ENCODE measurements at places on chromosomes 12 and 14. TPM values are rescaled to one million over a fixed set of nuclear protein-coding genes. Genes with fewer than 3 reads are reported as not detected.
A peak's percentile ranks its signal among the peaks of the same experiment; 100 is the strongest.

DNA sequence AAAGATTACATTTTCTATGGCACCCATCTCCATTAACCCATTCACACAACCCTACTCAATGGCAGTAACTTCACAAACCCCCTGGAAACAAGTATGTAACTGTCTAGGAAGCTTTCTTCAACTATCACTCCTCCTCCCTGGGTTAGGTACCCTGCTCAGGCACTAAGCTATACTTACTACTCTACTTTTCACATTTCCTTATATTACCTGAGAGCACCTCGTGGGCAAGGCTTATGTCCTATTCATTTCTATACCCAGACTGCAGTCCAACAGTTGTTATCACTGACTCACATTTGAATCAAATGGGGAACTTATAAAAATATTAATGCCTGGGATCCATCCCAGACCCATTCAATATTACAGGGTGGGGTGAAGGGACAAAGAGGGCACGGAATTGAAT, 4.6 kb downstream of the PAWR start:
- no peaks in the 10 kb centered on the region for H3K27me3 ChIP-seq
- peak overlapping the region; percentile 93 for H3K4me3 ChIP-seq
- peaks cover 10% of the 10 kb centered on the region for H3K36me3 ChIP-seq
- peaks cover 54% of the 10 kb centered on the region for H3K4me1 ChIP-seq

GRCh38 chr12:91561301-91561957, 378.8 kb upstream of the DCN start:
- peaks cover 3% of the 10 kb centered on the region for H3K36me3 ChIP-seq
- H3K4me1 ChIP-seq: peaks cover 7% of the 10 kb centered on the region
- H3K4me3 ChIP-seq: no peak overlapping the region
- DNase-seq: no peak

- H3K27ac ChIP-seq: no peak overlapping the region
- H3K36me3 ChIP-seq: no peaks in the 10 kb centered on the region
- H3K4me1 ChIP-seq: no peaks in the 10 kb centered on the region
- no peak overlapping the region for H3K4me3 ChIP-seq
- H3K27me3 ChIP-seq: peaks cover 8% of the 10 kb centered on the region
Measured at GRCh38 chr14:75543253-75543652, 21.0 kb downstream of the BATF start.

- H3K36me3 ChIP-seq: no peaks in the 10 kb centered on the region
- peaks cover 19% of the 10 kb centered on the region for H3K4me1 ChIP-seq
- H3K27ac ChIP-seq: no peak overlapping the region
- H3K27me3 ChIP-seq: no peaks in the 10 kb centered on the region
Measured at GRCh38 chr12:87150969-87151662, 878.1 kb downstream of the C12orf50 start.

DNA sequence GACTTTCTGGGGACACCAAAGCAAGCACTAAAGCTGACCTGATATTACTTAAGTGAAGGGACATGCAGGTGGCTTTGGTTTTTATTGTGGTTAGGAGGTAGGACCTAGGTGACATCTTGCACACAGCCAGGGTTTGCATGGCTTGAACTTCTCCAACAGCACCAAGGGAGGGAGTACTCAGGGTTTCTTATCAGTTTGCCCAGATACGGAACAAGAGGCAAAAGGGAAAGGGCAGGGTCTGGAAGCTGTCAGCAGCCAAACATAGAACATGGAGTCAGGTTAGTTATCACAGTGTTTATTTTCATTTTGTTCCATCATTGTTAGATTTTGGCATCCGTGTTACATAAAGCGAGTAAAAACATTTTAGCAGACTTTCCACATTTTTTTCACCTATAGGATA, 186.3 kb upstream of the CLEC14A start:
- H3K27ac ChIP-seq: no peak overlapping the region
- H3K4me1 ChIP-seq: no peaks in the 10 kb centered on the region
- H3K27me3 ChIP-seq: no peaks in the 10 kb centered on the region
- DNase-seq: no peak
- no peak overlapping the region for H3K4me3 ChIP-seq

- H3K27ac ChIP-seq: no peak overlapping the region
- DNase-seq: no peak
- no peaks in the 10 kb centered on the region for H3K36me3 ChIP-seq
- H3K4me3 ChIP-seq: no peak overlapping the region
Measured at GRCh38 chr12:96049101-96049500, 13.7 kb upstream of the LTA4H start.

- H3K4me1 ChIP-seq: peaks cover 8% of the 10 kb centered on the region
- no peak for DNase-seq
- H3K4me3 ChIP-seq: no peak overlapping the region
- H3K27ac ChIP-seq: no peak overlapping the region
- peaks cover 2% of the 10 kb centered on the region for H3K27me3 ChIP-seq
Measured at GRCh38 chr14:58946431-58946830, 242.0 kb upstream of the DAAM1 start.

DNA sequence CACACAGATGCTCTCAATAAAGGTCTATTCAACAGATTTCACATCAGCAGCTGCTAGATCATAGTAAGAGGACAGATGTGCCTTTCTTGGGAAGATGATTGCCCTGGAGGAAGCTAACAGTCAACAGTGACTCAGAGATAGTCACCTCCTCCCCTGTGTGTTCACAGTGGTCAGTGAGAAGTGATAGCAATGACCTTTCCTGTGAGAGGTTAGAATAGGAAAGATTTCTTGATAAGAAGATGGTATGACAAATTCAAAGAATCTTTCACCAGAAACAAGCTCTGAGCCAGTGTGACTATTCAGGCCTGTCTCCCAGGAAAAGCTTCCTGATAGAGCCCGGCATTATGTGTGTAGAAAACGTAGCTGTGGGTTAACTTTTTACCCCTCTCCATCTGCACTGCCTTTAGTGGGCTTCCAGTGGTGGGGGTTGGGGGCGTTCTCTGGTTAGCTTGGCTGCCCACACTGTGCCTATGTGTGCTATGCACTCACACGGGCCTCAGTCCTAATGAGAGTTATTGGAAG, 66.4 kb upstream of the ARHGAP5 start:
- no peaks in the 10 kb centered on the region for H3K36me3 ChIP-seq
- no peak overlapping the region for H3K27ac ChIP-seq
- peaks cover 7% of the 10 kb centered on the region for H3K4me1 ChIP-seq
- DNase-seq: no peak
- no peak overlapping the region for H3K4me3 ChIP-seq

GRCh38 chr14:103629503-103630121, 601 bp downstream of the KLC1 start:
- no peaks in the 10 kb centered on the region for H3K36me3 ChIP-seq
- DNase-seq: peak; percentile 85
- H3K4me1 ChIP-seq: peaks cover 46% of the 10 kb centered on the region
- H3K4me3 ChIP-seq: peak overlapping the region; percentile 86
- H3K27me3 ChIP-seq: no peaks in the 10 kb centered on the region

DNA sequence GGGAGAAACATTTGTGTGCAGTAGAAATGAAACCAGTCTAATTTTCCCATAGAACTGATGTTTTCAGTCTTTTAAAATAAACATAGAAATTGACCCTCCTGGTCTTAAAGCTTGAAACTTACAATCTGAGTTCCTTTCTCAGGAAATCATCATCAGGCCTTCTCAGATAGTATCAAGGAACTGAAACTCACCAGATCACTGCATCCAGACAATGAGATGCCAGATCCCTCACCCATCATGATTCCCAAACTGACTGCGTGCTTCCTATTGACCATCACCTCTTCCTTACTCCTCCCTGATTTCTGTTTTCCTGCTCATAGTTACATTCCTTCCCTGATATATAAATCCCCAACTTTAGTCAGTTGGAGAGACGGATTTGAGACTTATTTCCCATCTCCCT, 195.0 kb upstream of the AMIGO2 start:
- H3K27me3 ChIP-seq: no peaks in the 10 kb centered on the region
- no peak for DNase-seq
- no peaks in the 10 kb centered on the region for H3K36me3 ChIP-seq
- no peak overlapping the region for H3K4me3 ChIP-seq

DNA sequence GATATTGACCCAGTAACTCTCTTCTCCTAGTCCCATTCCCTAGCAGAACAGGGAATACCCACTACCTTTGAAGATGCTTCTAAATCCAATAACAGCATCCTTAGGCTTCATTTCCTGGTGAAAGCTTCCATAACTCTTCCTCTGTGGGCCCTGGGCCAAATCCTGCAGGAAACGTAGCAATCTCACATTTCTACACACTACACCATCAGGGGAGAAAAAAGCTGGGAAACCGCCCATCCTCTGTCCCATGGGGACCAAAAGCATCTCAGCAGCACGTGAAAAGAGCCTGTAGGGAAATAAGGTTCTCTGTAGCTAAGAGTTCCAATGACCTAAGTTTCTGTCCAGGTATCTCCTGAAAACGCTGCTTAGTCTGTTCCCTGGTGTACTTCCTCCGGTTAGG, 340.2 kb downstream of the DPF3 start:
- H3K27me3 ChIP-seq: peaks cover 7% of the 10 kb centered on the region
- peaks cover 2% of the 10 kb centered on the region for H3K4me1 ChIP-seq
- H3K36me3 ChIP-seq: no peaks in the 10 kb centered on the region
- no peak overlapping the region for H3K27ac ChIP-seq

GRCh38 chr14:60893911-60894310, 87.0 kb downstream of the TRMT5 start:
- DNase-seq: no peak
- peaks cover 25% of the 10 kb centered on the region for H3K4me1 ChIP-seq
- peaks cover 12% of the 10 kb centered on the region for H3K36me3 ChIP-seq
- no peak overlapping the region for H3K4me3 ChIP-seq
- no peak overlapping the region for H3K27ac ChIP-seq

DNA sequence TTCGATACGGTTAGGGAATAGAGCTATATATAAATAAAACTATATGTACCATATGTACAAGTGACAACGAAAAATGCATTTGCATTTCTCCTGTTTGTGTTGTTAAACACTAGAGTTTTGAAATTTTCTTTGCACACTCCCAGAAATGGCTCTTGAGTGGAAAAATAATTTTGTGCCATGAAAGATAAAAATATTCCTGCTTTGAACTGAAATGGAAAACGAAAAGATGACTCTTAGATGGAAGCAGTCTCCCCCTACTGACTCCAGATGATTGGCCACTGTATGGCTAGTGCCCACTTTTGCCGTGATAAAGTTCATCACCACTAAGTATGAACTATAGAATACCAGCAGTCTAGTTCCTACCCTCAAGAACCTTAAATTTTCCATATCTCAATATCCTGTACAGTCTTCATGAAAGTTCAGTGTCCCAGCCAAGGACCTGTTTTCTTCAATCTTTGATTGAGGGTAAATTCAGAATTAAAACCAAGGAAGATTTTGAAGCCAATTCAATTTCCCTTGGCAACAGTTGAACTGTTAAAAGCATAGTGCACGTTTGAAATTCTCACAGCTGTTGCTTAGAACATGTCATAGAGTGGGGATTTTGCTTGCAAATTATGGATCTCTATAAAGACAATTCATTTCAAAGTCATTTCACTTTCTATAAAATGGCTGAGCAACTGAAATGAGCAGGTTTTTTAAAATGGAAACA, 1.6 kb upstream of the PPP2R5E start:
- H3K27ac ChIP-seq: no peak overlapping the region
- no peaks in the 10 kb centered on the region for H3K36me3 ChIP-seq
- no peaks in the 10 kb centered on the region for H3K27me3 ChIP-seq
- H3K4me1 ChIP-seq: peaks cover 25% of the 10 kb centered on the region
- peak overlapping the region; percentile 94 for H3K4me3 ChIP-seq

DNA sequence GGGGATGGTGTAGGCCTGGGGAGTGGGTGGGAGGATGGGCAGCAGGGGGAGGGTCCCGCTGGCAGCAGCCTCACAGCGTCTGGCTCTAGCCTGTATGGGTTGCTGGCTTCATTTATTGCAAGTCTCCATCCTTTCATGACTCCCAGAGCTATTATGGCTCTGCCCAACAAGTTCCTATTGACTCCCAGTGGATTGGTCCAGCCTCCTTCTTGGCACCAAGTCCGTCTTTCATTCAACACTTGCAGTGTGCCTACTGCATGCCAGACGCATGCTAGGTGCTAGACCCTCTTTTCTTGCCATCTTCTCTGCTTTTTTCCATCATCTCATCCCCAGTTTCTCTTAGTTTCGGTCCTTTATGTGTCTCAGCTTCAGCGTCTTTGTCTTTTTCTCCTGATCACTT, 1.1 kb downstream of the PSMB11 start:
- H3K27me3 ChIP-seq: no peaks in the 10 kb centered on the region
- no peak for DNase-seq
- H3K27ac ChIP-seq: no peak overlapping the region
- H3K4me3 ChIP-seq: no peak overlapping the region
- no peaks in the 10 kb centered on the region for H3K36me3 ChIP-seq

- H3K36me3 ChIP-seq: peaks cover 81% of the 10 kb centered on the region
- H3K4me1 ChIP-seq: peaks cover 43% of the 10 kb centered on the region
- DNase-seq: no peak
Measured at GRCh38 chr14:60644666-60645065, 4.6 kb downstream of the SIX1 start.

- no peak for DNase-seq
- no peak overlapping the region for H3K4me3 ChIP-seq
- no peaks in the 10 kb centered on the region for H3K27me3 ChIP-seq
- H3K4me1 ChIP-seq: no peaks in the 10 kb centered on the region
Measured at GRCh38 chr12:39830852-39831520, 211.4 kb upstream of the ABCD2 start.

DNA sequence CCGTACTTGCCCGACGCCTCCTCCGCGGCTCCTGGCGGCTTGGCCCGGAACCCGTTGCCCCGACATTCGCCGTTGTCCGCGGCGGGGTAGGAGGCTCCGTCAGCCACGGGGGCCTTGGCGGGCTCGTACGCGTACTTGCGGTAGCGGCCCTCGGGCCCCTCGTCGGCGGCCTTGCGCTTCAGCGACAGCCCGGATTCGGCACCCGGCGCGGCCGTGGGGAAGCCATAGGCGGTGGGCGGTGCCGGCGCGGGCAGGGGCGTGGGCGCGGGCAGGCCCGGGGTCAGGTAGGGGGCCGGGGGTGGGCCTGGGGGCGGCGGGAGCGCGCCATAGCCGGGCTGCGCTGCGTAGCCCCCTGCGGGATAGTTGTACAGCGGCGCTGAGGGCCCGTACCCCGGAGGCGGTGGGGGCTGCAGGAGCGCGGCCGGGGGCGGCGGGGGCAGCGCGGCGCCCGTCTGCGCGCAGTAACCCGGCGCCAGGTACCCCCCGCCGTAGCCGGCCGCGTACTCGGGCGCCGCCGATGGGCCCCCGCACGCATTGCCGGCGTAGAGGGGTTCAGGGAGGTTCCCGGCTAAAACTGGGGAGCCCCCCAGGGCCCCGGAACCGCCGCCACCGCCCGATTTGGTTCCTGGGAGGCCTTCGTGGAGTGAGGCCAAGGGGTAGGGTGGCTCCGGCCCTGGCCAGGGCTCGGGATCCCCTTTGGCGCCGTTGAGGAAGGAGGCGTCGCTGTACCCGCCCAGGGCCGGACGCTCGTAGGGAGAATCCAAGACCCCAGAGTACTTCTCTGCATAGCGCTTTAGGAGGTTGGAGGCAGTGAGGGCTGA, 26.9 kb downstream of the FIGNL2 start:
- peaks cover 8% of the 10 kb centered on the region for H3K4me1 ChIP-seq
- H3K36me3 ChIP-seq: no peaks in the 10 kb centered on the region
- H3K27ac ChIP-seq: no peak overlapping the region
- DNase-seq: no peak

CPNE8 gene
- total RNA-seq: 8.7 TPM

BCL11B gene
- 0.16 TPM for total RNA-seq

ACVR1B gene
- 15.8 TPM for total RNA-seq

TESPA1 gene
- total RNA-seq: not detected

ITGB7 gene
- total RNA-seq: 0.83 TPM

RNF212B gene
- total RNA-seq: not detected

TPPP2 gene
- total RNA-seq: not detected

SPIC gene
- not detected for total RNA-seq
